NCI-H187 treated with DMSO at 0.1 percent for 48 hours (cell line): ENCODE measurements at places on chromosomes 5 and 9.
A peak's percentile ranks its signal among the peaks of the same experiment; 100 is the strongest.

GRCh38 chr5:134637116-134637721 is 4.6 kb upstream of the SAR1B start:
- no peak for DNase-seq

- DNase-seq = no peak
Observed at GRCh38 chr5:95803271-95804148, 19.0 kb downstream of the GLRX start.

DNA sequence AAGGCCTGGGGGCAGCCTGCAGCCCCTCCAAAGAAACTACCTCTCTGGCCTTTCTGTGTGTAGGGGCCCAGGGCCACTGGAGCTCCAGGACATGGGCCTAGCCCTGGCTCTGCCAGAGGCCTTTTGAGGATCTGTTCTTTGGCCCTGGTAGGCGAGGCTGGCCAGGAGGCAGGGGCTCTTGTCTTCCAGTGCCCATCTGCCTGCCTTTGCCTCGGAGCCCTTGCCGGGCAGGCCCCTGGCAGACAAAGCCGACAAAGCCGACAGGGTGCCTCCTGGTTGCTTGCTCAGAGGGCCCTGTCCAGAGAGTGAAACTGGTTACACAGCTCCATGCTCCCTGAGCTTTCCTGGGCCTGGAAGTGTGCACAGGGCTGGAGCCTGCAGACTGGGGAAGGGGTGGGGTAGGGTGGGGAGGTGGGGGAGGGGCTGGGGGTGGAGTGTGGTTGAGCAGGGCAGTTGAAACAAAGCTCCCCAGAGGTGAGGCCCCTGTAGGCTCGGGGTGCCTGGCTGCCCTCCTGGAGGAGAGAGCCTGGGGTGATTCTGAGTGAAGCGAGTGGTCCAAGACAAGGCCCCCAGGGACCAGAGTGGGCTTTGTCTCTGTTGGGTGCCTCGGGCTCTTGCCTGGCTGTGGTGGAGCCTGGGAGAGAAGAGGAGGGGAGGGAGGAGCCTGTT is 29.3 kb downstream of the PTPA start:
- no peak for DNase-seq

- DNase-seq = peak; percentile 62
Observed at GRCh38 chr9:36407122-36407723, 7.2 kb upstream of the RNF38 start.

GRCh38 chr5:110653231-110653970 is 73.1 kb downstream of the TMEM232 start:
- DNase-seq = no peak

- DNase-seq = no peak
Observed at GRCh38 chr9:95086564-95086955, 230.9 kb downstream of the FANCC start.

DNA sequence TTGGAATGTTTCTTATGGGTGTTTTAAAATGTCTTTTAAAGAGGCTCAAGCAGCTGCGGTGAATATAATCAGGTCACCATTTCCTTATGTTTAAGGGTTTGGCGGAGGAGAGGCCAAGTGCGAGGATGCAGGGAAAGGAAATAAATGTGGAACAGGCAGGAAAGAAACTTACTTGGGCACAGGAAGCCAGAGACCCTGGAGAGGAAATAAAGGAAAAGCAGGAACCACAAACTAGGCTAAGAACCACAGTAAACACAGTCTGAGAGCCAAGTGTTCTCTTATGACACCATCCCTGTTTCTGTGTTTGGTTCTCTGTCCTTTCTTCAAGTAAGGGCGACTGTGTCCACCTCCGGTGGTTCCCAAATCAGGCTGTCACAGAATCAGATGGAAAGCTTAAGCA is 166.5 kb downstream of the C9orf152 start:
- DNase-seq = no peak

- DNase-seq = no peak
Observed at GRCh38 chr5:131206772-131207171, 36.0 kb downstream of the LYRM7 start.

DNA sequence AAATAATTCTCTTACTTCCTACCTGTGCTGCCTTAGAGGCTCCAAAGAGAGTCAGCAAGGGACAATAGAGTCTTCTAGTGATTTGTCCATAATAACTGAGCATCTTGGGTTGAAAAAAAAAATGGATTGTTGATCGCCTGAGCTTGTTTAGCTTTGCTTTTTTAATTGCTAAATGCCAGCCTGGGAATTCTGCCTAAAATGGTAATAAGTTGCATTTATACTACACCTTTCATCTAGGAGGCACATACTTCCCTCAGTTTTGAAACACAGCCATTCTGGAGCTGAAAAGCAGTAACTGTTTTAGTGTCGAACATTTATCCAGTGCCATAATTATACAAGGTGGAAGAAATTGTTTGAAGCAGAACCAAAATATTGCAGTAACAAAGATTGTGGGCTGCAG is 421.3 kb downstream of the CAAP1 start:
- DNase-seq = no peak

DNA sequence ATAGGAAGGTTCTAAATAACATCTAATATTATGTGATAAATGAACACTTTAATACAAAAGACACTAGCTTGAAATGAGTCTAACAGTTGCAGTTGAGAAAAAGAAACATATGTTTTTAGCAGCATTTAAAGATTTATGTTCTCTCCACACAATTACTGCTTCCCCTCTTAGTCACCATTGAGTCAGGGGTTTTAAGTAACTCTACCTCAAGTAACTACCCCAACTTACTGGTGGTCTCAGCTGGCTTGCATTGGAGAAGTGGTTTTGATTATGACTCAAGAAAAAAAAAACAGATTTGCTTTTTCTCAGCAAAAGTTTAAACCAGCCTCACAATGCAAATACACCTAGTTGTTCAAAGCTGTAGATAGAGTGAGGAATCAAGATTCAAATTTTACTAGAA is 1216.5 kb upstream of the CDH9 start:
- DNase-seq = no peak

DNA sequence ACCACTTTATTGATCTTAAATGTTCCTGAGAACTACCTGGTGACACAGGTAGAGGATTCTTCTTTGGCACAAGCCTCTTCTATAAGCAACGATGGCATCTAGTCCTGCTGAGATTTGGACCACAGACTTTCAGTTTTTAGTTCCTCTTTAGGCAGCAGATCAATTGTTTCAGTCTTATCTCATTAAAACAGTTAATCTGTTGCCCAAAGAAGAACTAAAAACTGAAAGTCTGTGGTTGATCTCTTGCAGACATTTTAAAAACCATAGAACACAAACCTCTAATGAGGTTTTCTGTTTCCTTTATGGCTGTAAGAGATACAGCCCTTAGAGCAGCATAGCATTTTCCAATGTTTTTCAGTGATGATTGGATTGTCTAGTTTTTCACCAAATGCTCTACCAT is 480.9 kb downstream of the MTRR start:
- DNase-seq = no peak

DNA sequence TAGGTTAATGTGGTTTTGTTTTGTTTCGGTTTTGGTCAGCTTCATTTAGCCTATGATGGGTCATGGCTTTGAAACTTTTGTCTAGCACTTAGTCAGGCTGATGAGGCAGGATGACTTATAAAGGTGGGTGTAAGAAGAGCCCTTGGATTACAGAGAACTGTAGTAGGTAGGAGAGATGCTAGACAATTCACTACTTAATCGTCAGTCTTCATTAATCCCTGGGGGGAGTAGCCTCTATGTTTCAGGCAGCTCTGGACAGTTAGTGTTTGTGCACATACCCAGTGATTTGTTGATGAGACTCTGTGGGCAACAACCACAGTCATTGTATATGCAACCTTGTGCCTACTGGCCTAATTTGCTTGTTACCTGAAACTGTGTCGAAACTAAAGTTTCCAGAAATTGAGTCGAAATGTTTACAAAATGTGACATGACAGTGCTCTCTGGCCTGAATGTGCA is 113.3 kb downstream of the MTREX start:
- DNase-seq = no peak
